T-helper 9 cell (primary cell): ENCODE measurements at places on chromosomes 2 and 18.

- DNase-seq = no peak
Measured at GRCh38 chr2:95299961-95300360, 2.8 kb downstream of the KCNIP3 start.

GRCh38 chr2:69811018-69811417 is 18.4 kb upstream of the GMCL1 start:
- DNase-seq = no peak

DNA sequence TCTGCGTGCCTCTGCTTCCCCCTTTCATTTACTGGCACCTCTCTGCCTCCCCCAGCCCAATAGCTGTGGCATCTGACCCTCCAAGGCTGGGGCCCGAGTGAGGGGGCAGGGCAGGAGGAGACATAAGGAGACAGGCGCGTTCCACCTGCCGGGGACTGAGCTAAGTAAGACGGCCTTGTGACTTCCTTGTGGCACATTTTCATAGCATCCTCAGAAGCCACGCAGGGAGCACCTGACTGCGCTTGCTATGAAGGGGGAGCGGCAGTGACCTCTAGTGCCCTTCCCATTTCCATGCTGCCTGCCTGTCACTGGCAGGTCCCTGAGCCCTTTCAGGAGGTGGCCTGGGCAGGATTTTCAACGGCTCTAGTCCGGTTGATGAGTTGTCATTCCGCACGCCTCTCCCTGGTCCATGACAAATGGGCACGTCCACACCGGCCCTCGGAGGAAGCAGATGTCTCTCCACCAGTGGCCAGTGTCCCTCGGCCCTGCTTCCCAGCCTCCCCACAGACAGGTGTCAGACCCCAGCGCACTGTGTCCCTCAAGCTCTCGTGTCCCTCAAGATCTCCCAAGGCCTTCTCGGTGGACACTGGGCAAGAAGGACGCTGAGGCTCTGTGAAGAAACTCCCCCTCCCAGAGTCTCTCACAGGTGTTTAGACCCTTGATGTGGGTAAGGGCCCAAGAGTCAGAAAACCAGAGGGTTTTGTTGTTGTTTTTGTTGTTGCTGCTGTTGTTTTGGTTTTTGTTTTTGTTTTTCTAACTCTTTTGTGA is 42.7 kb downstream of the CYP26B1 start:
- no peak for DNase-seq

DNA sequence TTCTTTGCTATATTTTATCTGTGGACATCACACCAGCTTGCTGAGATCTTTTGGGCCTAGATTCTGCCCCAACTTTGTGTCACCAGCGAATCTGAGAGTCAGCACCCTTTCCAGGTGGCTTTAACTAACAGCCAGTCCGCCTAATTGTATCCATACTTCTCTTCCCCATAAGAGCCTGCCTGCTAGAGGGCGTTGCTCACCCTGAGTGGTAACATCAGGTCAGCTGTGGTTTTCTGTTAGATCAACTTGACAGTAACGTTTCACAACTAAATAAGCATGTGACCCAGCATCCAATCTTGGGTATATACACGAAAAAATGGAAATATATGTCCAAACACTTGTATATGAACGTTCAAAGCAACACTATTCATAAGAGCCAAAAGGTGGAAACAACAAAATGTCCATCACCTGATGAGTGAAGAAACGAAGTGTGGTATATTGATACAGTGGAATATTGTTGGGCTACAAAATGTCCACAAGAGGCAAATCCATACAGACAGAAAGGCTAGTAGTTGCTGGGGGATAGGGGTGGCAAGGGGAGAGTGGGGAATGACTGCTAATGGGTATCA is 24.9 kb downstream of the EFHD1 start:
- DNase-seq = no peak

DNA sequence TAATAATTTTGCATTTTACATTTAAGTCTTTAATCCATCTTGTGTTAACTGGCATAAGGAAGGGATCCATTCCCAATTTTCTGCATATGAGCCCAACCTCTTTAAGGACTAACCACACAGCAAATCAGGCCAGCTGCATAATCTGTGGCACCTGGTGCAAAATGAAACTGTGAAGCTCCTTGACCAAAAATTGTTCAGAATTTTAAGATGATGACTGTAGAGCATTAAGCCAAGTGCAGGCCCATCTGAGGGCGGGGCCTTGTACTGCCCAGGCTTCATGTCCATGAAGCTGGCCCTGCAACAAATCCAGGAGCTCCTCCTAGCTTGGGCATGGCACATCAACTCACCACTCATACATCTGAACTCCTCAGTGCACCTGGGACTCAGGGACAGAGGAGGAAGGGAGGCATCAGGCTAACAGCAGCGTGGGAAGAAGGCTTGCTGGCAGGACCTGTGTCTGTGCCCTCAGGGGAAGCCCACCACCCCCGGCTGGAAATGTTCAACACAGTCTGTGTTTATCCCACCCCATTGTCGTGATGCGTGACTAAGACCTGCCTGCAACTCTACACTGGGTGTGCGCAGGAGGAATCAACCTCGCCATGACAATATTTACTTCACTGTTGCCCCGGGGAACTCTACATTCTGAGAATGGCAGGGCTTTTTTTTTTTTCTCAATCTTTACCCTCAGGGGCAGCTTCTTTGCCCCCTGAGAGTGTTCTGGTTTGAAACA is 128.9 kb upstream of the SIX2 start:
- DNase-seq = no peak

GRCh38 chr2:9074930-9075329 is 71.4 kb upstream of the MBOAT2 start:
- no peak for DNase-seq

- DNase-seq = no peak
Measured at GRCh38 chr2:171247741-171248662, 87.3 kb upstream of the TLK1 start.

DNA sequence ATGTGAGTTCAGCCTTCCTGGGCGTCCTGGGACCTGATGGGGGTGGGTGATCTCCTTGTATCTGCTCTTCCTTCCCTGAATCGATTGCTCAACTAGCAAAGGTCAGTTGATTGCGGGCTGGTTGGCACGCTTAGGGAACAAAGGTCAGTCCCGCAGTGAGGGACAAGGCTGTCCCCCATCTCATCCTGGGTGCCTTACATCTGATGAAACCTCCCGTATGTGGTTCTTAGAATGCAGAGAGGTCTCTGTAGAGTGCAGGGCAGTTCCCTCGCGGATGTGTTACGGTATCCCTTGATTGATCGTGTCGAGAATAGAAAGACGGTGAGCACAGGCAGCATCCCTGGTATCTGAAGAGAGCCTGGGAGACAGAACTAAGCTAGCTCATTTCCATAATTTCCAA is 56.4 kb upstream of the RBM44 start:
- no peak for DNase-seq

GRCh38 chr2:123164216-123164615 is 860.9 kb upstream of the CNTNAP5 start:
- no peak for DNase-seq

DNA sequence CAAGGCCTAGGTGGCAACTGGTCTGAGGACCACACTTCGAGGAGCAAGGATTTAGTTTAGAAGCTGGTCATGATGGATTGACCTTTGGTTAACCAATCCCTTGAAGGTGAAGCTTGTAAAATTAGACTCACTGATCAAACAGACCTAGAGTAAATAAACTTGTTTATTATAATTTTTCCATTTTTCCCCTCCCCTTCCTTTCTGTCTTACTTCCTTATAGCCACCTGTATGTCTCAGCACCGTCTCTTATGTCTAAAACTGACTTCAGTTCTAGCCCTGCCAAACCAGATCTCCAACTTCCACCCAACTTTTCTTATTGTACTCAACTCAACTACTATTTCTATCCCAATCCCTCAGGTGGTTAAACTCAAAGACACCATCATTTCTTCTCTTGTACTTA is 92.8 kb upstream of the THOC1 start:
- DNase-seq = no peak

GRCh38 chr2:119599384-119599783 is 55.1 kb downstream of the CFAP221 start:
- no peak for DNase-seq

DNA sequence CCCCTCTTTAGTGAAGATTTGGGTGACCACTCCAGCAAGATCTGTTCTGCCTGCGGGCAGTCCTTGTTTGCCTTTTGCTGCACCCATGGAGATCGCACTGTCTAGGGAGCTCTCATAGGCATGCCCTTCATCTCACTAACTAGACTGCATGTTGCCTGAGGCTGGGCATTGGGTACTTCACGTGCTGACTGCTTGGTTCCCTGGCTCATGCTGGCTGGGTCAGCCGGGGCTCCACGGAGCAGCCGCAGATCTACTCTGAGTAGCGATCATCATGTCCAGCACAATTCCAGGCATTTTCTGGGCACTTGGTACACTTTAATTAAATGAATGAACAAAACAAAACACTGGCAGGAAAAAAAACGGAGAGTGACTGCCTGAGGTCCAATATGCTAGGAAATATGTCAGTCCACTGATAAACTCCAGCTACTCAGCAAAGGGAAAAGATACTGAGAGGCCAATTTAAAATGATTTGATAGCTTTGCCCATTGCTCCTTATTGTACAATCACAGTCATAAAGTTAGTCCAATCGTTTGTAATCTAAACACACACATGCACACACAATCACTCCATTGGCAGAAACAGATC is 220.3 kb downstream of the C1D start:
- no peak for DNase-seq

GRCh38 chr2:71129902-71130151 is 202 bp downstream of the MCEE start:
- no peak for DNase-seq

DNA sequence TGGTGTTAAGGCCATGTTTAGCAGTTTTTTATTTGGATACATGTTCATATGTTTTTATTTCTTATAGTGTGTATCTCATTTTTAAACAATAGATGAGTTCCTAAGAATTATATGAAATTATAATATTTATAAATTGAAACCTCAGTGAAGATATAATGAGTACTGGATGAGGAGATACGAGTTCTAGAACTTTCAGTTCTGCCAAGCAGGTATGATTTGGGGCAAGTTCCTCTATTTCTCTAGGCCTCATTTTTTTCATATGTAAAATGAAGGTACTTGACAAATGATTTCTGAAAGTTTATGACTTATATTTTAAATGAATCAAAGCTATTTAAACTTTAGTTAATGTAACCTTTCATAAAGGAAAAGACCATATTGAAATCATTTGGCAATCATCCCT is 8.2 kb upstream of the PGAP1 start:
- no peak for DNase-seq

GRCh38 chr2:167103028-167103756 is 214.9 kb downstream of the XIRP2 start:
- DNase-seq = no peak
